ENCODE measurements at places on chromosomes 12 and 14.

DNA sequence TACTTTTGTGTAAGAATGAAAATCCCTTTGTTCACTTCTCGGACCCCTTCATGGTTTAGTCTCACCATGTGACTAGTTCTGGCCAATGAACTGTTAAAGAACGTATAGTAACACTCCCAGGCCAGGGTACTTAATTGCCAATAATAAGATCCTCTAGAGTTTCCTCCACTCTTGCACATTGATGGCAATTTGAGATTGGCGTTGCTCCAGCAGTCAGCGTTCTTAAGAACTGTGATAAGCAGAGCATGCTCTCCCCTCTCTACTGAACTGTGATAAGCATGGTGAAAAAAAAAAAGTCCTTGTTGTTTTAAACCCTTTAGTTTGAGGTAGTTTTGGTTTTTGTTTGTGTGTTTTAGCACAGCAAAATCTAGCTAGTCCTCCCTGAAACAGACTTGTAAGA lies 854.5 kb downstream of the SLC6A15 start:
- DNase-seq, result no peak

DNA sequence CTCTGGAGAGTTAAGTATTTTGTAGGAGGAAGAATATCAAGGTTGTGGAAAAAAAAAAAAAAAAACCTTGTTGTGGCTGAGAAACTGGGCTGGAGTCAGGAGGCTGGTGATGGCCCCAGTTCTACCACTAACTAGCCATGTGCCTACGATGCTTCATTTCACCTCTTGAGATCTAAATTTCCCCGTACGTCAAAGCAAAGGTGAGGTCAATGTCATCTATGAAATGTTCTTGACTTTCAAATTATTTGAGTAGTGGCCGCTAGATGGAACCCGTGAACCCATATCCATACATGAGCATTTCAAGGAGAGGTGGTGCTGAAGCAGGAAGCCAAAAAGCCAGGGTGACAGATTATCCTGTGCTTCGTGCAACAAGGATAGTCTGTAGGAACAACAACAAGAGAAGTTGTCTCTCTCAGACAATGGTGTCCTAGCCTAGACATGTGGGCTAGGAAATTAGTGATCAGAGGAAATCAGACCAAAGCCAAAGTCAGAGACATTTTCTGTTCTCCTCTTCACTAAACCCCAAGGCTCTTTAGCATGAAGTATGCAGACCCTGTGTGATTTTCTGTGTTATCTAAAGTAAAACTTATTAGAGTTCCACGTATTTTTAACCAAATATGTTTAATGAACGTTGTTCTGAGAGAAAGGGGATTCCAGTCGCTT lies 95.5 kb upstream of the ETV6 start:
- peak; percentile 9 for DNase-seq

DNA sequence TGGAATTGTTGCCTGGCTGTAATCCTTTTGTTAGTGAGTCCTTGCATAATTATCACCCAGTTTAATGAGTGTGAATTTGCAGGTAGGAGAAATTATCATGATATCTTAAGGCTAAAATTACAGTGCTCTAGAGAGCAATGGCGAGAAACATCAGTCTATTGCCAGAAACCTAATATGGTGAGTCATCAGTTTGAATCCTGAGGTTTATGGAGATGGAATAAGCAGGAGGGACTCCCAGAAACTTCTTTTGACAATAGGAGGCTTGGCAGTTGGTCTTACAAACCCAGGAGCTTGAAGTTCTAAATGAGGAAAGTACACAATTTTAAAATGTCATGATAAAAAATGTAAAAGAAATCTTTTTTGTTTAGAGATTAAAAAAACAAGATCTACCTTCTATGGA lies 31.5 kb upstream of the CRADD start:
- no peak for DNase-seq

- DNase-seq, result no peak
Measured at GRCh38 chr14:68379510-68380328, 413.1 kb downstream of the ZFP36L1 start.

GRCh38 chr12:32644431-32644830 lies 34.7 kb upstream of the DNM1L start:
- no peak for DNase-seq

DNA sequence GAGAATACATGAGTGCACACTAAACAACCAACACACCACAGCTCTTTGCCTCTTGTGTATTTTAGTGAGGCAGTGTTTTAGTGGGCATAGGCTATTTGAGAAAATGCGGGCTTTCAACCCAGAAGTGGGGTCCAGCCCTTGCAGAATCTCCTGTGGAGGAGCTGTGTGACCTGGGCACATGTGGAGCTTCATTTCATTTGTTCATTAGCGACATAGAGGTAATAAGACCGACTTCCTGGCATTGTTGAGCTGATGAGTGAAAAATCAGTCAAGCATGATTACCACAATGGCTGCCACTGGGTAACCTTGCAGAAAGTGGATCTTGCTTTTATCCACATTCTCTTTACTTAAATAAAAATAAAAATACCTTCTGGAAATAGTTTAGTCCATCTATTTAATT lies 923.5 kb downstream of the BCL11B start:
- DNase-seq, result no peak

DNA sequence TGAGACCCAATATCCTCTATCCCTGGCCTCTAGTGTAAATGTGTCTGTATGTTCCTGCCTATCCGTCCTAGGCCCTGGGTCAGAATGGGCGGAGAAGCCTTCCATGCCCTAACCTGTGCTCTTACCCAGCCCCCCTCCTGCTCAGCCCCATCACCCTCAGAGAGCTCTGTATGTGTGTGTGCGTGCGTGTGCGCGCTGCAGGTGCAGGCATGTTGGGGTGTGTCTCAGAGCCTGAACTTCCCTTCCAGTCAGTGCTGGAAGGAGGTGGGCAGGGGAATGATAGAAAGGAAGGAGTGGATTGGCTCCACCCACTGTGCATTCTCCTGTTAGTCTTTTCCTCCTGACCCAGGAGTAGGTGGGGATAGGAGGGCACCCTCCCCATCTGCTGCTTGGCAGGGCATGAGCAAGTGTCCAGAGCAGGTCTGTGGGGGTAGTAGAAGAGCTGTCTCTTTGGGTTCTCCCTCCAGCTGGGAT lies 7.2 kb downstream of the NAB2 start:
- no peak for DNase-seq

DNA sequence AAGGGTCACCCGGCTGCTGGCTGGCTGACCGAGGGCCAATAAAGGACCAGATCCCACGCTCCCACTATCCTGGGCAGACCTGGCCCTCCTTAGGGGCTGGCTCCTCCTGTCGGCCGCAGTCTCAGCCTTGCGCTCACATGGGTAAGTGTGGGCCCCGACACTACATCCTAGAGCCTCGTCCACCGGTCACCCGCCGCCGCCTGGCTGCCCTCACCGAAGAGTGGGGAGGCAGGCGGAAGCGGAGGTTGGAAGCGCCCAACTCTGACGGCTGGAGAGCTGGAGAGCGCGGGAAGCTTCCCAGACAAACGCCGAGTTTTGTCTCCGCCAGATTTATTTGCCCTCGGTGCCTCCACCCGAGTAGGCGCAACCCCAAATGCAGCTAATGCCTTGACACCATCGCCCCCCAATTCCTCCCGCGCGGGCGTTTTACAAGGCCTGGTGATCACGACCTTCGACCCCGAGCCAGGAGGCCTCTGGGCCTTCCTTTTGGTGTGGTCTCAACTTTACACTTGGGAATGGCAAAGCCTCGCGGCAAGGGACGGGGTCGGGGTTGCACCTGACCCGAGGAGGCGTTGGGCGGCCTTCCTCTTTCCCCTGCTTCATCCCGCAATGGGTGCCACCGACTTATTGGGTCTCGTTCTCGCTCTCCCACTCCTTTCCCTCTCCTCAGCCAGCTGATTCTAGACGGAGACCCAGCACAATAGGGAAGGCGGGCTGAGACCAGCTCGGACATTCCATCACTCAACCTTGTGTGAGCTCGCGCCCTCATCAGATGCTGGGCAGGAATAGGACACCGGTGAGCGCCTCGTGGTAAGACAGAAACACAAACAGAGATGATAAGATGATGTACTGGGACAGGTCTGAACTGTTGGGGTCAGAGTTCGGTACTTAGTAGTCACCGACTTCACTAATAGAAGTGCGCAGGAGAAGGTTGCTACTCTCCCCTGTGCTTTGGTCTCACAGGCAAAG lies 78.3 kb upstream of the ANO4 start:
- DNase-seq, result no peak

DNA sequence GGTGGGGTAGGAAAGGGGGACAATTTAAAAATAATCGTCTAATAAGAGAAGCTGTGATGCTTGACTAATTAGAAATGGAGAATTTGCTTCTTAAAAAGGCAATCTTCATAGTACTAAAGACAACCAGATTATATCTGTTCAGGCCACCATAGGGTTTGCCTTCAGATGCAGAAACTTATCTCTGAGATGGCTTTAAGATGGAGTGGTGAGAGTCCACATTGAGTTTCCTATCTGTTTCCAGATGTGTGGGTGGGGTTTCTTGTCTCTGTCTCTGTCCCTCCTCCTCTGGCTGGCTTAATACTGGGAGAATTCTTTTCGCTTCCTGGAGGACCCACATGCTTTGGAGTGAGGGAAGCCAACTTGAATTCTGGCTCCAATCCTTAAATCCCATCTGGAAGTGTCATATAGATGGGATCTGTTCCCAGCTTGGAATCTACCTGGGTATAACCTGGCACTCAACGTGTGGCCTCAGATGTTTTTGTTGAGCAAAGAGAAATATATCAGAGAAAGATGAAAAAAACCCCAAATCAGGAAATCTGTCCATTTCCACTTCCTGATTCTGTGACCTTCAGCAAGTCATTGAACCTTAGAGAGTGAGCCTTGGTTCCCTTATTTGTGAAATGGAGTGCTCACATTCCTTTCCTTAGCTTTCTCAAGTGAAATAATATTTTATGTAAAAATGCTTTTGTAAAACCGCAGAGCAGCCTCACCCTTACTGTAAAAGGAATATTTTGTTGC lies 66.4 kb downstream of the CHST11 start:
- no peak for DNase-seq

GRCh38 chr14:101835566-101835965 lies 74.1 kb downstream of the PPP2R5C start:
- DNase-seq, result no peak

DNA sequence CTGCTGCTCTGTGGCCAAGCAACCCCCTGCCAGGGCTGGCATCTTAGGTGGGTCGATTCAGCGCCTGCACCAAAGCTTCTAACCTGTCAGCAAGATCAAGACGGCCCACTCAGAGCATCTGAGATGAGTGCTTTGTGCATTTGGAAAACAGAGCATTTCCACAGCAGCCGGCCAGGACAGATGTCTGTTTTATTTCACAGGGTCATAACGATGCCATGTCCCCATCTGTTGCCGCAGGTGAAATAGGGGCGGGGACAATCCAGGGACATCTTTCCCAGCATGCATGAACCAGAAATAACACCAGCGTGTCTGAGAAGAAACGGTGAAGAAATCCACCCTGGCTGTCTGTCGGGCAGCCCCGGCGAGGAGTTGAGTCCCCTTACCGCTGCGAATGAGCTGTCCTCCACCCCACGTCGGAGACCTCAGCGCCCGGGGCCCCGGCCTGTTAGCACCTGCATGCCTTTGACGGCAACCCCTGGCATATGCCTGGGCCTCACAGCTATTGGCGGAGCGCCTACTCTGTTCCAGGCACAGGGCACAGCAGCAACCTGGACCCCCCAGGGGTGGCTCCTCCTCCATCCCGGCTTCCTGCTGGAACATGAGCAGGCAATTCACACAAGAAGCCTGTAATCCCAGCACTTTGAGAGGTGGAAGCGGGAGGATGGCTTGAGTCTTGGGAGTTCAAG lies 30.6 kb upstream of the ULK1 start:
- DNase-seq, result no peak

DNA sequence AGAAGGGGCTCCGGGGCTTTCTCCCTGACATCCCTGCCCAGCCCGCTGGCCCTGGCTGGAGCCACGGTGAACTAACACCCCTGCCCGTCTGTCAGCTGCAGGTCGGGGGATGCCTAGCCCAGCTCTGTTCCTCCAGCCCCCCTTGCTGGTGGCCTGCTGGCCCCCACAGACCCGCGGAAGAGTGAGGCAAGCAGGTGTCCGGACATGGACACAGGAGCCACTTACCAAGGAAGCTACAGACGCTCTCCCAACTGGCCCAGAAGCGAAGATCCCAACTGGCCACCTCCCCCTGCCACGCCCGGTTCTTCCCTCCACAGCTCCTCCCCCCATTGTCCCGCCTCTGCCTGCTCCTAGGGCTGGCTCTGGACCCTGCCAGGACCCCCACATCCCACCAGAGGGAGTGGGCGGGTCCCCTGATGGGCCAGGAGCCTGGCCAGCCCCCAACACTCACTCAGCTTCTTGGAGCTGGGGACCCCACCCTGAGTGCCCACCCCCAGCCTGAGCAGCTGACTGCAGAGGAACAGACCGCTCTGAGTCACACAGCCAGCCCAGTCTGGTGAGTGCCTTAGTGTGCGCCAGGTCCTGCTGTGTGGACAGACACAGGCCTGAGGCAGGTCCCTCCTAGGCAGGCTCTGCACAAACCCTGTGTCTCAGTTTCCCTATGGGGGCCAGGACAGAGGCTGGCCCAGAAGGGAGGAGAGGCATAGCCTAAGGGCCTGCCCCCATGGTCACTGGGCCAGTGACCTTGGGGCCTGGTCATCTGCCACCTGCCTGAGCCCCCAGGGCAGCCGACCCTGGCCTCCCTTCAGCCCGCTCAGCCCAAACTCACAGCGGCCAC lies 7.7 kb downstream of the AHNAK2 start:
- DNase-seq, result no peak

GRCh38 chr12:121297435-121297991 lies 1.0 kb upstream of the CAMKK2 start:
- no peak for DNase-seq

GRCh38 chr14:103109535-103110441 lies 13.5 kb upstream of the TNFAIP2 start:
- no peak for DNase-seq

DNA sequence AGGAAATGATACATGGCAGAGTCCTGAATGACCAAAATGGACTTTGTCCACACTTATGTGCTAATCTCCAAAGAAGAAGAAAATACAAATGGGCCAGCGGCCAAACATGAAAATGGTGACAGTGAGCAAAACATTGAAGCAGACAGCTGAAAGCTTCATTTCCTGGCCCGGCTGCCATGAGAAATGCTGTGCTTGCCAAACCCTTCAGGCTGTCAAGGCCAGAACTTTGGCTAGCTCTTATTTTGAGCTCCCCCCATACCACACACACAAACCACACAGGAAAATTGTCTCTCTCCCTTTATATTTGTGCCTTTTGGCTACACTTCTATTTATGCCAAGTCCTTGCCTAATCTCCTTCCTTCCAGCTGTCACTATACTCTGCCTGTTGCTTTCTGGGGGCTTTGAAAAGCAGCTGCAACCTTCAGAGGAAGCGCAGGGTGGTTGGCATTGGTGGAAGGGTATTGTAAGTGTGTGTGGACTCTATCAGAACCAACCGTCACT lies 323.8 kb downstream of the RAD51B start:
- no peak for DNase-seq

DNA sequence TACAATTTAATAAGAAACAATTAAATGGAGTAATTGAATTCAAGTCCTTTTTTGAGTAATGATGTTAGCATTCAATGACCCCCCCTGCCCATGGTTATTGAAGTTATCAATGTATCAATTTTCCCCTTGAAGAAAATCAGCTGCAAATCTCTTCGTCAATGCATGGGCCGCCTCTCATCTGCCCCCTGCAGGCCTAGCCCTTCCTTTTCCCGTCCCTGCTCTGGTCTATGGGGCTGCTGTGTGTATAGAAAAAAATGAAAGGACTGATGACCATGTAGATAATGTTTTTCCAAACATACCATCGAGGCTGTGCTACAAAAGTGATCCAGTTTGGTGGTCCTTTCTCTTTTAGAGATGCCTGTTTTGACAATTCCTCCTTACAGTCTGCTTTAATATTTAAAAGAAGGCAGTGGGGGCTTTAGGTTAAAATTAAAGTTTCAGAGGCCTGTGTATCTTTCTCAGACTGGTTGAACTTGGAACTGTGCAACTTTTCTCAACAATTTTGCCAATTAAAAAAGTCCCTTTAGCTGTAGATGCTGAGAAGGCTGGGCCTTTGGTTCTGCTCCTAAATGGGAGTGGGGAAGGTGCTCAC lies 98.4 kb downstream of the APAF1 start:
- no peak for DNase-seq
